Stimulated activated CD8-positive, alpha-beta memory T cell treated with anti-CD3 and anti-CD28 coated beads, Interleukin-2, amount 100 ng/mL, for 1 hour (primary cell): ENCODE measurements at places on chromosomes 11 and 22.

DNA sequence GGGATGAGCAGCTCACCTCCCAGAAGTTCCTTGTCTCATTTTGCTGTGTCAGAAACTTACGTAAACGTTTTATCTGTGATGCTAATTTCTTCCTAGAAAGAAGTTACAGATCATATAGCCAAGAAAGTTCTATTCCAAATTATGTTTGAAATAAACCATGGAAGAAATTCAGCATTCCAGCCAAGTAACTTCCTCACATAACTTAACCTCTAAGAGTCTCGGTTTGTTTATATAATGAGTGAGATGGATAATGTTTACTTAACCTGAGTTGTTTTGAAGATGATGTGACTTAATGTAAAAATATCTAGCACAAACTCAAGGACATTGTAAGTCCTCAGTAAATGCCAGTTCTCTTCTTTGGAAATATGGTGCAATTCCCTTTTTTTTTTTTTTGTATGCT, 8.9 kb upstream of the MUC15 start:
- no peak for DNase-seq

DNA sequence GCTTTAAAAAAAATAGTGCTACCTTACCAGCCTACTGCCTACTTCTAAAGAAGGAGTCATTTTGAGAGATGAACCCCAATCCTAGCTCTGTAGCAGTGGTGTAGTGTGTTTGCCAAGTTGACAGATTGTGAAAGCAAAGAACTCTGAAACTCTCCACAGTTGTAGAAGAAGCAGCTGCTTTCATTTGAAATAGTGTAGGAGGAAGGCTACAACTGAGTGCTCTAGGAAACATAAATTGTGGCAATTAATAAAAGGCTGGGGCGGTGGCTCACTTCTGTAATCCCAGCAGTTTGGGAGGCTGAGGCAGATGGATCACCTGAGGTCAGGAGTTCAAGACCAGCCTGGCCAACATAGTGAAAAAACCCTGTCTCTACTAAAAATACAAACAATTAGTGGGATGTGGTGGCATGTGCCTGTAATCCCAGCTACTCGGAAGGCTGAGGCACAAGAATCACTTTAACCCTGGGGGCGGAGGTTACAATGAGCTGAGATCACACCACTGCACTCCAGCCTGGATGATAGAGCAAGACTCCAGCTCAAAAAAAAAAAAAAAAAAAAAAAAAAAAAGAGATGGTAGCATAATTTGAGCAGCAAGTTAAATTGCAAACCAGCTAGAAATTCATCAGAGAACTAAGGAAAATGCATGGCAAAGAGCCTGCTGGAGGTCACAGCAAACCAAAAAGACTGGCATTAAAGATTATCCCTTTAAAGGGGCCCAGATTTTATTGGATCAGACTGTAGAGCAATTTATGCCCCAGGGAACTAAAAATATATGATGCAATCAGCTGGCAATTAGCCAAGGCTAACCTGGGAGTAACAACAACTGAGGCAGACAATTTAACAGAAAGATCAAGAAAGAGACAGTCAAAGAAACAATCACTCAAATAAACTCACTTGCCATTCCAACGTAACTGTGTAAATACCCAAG, 112.6 kb downstream of the LUZP2 start:
- no peak for DNase-seq

DNA sequence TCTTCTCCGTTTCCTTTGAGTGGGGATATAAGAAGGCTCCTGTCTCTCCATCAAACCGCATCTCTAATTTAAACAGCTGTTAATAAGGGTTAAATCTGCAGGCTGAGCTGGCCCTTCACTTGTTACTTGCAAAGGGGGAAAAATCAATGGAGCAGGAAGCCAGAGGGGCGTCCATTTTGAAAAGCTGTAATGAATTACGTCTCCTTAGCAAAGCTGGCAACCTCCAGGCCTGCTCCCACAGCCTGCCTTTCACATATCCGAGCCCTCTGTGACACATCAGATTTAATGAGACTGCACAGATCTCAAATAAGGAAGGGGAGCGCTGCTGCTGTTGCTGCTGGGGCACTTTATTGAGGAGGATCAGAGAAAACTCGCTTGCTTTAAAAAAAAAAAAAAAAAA, 320.8 kb downstream of the BLID start:
- no peak for DNase-seq

GRCh38 chr11:91243051-91243450, 981.6 kb upstream of the FAT3 start:
- no peak for DNase-seq

DNA sequence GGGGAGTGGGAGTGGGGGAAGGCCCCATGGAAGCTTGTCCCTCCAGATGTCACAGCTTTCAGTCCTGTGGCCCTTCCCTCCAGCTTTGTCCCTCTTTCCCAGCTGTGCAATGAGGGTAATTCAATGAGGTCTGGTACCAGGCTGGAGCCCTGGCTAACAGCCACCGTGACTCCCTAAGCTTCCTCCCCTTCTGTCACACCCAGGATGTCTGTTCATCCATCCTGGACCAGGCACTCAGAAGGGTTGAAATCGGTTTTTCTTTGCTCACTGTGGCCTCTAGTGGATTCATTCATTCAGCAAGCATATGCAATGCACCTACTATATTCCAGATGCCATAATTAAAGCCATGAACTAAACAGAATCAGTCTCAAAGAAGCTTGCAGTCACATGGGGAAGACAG, 38.7 kb downstream of the SYT13 start:
- no peak for DNase-seq

DNA sequence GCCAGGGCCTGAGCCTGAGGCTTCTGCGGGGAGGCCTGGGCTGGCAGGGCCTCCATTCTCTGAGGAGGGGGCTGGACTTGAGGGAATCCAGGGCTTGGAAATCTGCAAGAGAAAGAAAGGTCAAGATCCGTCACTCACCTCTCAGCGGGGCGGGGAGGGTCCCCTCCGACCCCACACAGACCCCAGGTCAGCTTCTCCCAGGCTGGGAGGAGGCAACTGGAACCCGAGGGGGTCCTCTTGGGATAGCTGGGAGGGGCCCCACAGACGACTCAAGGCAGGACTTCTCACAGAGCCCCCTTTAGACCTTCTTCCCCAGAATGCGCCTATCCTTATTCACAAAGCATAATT, 11.0 kb downstream of the TNKS1BP1 start:
- DNase-seq, result no peak

GRCh38 chr11:65548395-65548794, 9.8 kb downstream of the LTBP3 start:
- no peak for DNase-seq

DNA sequence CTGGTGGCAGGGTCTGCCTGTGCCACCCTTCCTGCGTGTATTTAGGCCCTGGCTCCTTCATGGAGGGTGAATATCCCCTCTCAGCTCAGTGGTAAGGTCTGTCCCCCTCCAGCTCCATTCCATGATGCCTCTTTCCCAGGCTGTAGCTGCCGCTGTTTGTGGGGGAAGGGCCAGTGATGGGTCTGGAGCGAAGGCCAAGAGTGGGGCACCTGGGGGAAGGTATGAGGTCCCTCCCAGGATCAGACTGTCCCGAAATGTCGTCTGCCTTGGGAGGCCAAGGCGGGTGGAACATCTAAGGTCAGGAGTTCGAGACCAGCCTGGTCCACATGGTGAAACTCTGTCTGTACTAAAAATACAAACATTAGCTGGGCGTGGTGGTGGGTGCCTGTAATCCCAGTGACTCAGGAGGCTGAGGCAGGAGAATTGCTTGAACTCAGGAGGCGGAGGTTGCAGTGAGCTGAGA, 1.1 kb downstream of the CD151 start:
- DNase-seq, result no peak

- DNase-seq, result no peak
These were observed 534.7 kb downstream of the CNTN5 start for GRCh38 chr11:99555486-99555885.
